ENCODE measurements at places on chromosomes 2 and 18. TPM values are rescaled to one million over a fixed set of nuclear protein-coding genes. Genes with fewer than 3 reads are reported as not detected.
A peak's percentile ranks its signal among the peaks of the same experiment; 100 is the strongest.

DYSF gene
- total RNA-seq: 0.05 TPM

MERTK gene
- 1.0 TPM for total RNA-seq

SF3B6 gene
- 137 TPM for total RNA-seq

IL1RL1 gene
- 10.7 TPM for total RNA-seq

B4GALT6 gene
- total RNA-seq: 4.2 TPM

DNA sequence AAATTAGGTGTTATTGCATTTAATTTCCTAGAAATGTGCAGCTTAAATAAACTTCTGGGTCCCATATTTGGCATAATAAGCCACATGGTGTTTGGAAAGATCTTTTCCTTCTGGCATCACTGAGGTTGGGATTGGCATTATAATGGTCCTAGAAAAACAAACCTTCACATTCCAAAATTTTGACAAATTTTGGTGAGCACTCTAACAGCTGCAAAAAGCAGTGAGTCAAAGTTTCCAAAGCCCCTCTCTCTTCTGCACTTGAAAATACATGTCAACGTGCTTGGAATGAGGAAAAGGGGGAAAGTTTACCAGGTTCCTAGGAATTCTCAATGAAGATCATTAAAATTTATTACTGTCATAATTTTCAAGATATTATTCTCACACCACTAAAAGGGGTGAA lies 77.8 kb upstream of the STK17B start:
- no peak for DNase-seq

GRCh38 chr2:78644854-78645253 lies 380.6 kb upstream of the REG3G start:
- no peak for DNase-seq

GRCh38 chr2:205772983-205773382 lies 90.7 kb downstream of the NRP2 start:
- no peak for DNase-seq

DNA sequence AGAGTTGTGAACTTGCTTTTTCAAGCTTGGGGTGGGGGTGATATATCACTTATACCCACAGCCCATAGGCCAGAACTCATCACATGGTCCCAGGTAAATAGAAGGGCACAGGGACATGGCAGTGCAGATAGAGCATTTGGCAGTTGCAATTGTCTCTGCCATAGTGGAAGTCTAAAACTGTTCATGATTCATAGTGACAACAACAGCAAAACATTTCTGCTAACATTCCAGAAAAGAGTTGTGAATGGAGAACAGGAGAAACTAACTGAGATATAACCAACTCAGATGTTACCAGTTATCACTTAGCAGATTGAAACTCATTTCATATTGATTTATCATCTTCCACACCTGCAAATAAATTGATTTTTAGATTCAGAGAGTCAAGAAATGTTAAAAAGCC lies 278.6 kb upstream of the KYNU start:
- DNase-seq: no peak

DNA sequence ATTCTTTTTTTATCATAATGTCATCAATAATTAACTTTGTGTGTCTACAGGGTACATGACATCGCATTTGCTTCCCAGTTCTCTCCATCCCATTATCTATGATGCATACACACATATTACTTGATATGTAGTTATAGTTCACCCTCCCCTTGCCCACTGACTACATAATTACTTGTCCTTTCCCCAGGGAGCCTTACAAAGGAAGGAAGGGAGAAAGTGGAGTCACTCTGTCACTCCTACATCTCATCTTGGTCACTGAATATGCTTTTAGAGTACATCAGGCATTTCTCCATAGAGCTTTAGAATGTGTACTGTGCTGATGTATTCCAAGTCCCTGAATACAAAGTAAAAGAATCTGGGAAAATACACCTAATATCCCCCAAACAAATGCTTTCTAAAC lies 6.0 kb upstream of the DTNA start:
- no peak for DNase-seq

DNA sequence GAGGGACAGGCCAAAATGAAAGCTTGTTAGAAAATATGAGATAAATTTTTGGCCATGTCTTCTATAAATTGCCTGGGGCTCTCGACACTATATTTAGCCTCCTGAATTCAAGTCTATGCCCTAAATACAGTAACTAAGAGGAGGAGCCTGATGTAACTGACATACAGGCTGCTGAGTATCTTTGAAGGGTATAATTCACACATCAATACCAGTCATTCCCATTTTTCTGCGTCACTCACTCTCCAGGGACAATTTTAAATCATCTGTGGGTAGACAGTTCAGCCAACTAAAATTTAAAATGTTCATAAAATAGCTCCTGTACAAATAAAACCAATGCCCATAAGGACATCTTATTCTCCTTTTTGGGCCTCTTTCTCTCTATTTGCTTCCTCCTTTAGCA lies 105.9 kb downstream of the AP1S3 start:
- DNase-seq: no peak

DNA sequence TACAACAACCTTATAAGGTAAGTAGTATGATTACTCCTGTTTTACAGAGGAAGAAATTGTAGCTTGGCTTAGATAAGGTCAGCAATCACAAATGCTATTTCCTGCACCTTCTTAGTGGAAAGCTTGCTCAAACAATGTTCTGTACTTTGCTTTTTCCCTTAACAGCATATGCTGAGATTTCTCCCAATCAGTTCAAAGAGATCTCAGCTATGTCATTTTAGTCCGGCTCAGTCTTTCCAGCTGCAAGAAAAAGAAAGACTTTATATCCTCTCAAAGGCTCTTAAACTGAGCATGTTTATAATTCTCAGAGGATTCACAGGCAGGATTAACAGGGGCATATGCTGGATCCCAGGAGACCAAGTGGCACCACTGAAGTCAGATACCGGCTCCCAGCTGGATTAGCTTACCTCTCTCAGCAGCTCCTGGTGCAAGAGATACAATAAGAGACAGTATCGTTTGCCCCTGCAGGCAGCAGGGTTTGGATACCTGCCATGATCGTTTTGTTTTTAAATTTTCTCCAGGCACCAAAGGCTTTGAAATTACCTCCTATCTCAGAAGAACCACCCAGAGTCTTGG lies 29.5 kb downstream of the KIAA2012 start:
- no peak for DNase-seq

DNA sequence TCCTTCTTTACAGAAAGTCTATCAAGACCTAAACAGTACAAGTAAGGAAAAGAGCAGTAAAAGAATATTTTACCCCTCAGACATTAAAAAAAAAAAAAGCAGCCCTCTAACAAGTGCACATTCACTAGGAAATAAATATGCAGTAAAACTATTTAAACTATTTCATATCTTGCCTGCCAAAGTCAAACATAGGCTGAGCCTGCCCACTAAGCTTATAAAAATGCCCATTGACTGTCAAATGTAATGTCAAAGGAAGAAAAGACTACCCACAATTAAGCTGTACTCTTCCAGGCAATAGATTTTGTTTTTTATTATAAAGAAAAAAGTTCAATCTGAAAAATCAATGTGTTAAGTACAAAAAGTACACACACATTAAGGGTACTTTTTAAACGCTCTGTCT lies 11.8 kb downstream of the ALS2 start:
- DNase-seq: no peak

DNA sequence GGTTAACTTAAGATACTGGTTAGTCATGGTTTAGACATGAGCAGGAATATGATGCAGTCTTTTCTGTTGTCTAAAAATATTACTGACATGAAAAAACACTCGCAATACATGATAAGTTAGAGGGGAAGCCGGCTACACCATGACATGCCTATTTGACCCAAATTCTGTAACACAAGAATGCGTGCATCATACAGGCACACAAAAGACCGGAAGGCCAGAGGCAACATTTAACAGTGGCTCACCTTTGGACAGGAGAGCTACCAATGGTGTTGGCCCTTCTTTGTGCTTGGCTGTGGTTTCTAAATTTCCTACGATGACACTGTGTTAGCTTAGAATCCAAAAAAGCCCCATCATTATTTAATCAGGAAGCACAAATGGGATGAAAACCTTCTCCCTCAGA lies 4.1 kb downstream of the PARD6G start:
- no peak for DNase-seq

DNA sequence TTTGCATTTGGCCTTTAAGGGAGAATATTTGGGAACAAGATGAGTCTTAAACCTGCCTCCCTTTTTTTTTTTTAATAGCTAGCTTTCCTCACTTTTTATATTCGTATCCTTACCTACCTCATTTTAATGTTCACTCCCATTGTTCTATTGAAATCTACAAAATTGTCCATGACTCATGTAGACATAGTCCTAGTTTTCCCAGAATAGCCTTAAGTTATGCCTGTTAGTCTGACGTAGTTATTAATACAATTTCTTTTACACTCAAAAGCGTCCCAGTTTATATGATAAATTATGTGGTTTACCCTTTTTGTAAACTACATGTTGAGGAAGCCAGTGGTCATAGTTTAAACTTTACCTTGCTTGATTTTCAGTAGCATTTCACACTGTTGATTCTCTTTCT lies 73.4 kb downstream of the UBR3 start:
- no peak for DNase-seq

DNA sequence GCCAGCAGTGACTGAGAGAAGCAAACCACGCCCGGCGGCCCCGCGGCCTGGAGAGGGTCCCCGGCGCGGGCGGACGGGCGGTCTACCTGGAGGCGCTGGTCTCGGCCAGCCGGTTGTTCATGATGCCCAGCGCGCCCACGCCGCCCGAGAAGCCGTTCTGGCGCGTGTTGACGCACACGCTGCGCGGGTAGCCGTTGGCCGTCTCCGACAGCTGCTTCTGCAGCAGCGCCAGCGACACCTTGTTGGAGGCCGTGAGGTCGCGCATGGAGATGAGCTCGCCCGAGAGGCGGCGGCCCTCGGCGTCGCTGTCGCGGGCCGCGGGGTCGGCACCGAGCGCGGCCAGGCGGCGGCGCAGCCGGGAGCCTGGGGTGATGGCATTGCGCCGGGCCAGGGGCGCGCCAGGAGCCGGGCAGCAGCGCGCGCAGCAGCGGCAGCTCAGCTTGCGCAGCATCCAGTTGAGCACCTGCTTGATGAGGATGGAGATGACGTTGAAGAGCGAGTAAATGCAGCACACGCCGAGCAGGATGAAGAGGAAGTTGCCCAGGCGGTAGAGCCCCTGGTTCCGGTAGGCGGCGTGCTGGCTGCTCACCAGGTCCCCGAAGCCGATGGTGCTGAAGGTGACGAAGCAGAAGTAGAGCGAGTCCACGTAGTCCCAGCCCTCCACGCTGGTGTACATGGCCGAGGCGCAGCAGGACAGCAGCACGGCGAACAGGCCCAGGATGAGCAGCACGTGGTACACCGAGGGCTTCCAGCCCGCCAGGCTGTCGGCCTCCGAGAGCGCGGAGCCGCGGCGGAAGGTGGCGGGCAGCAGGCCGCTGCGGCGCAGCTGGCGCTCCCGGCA lies 118.1 kb downstream of the MSH2 start:
- DNase-seq: peak; percentile 74

GRCh38 chr18:48408111-48408726 lies 964 bp downstream of the ZBTB7C start:
- no peak for DNase-seq

- no peak for DNase-seq
Measured at GRCh38 chr2:38793511-38793910, 15.5 kb downstream of the GEMIN6 start.

- DNase-seq: no peak
Measured at GRCh38 chr2:96325041-96325883, at the start of gene ITPRIPL1. Gene ITPRIPL1 (plus strand): TSS chr2:96325317. CDS start chr2:96325840, 523 bp downstream.

DNA sequence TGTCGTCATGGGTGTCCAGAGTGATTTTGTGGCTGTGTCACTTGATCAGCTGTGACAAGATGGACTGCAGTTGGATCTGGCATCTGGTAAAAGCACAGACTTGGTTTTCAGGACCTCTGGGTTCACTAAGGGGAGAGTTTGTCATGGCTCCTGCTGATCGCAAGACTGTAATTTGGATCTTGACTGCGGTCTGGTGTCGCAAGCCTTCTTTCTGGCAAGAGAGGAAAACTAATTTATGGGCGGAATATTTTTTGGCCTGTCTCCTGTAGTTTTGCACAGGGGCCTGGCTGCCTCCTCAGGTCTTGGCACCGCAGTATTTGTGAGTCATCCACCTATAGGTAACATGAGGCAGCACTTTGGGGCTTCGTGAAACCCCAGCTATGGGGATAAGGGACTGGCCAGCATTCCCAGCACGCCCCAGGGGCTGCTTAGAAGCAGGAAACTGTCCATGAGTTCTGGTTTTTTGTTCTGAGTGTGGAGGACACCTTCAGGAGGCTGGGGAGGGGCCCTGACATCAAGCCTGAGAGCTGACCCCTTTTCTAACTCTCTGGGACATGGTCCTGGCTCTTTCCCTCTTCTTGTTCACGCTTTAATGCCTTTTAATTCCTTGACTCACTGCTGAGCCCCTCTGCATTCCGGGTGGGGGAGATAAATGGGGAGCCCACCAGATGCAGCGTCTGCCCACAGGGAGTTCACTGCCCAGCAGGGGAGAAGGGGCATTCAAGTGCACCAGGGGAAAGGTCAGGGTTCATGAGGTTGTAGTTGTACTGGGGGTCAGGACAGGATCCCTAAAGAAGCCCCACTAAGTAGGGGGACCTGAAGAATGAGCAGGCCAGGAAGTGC lies 12.2 kb downstream of the SH3BP4 start:
- DNase-seq: no peak

DNA sequence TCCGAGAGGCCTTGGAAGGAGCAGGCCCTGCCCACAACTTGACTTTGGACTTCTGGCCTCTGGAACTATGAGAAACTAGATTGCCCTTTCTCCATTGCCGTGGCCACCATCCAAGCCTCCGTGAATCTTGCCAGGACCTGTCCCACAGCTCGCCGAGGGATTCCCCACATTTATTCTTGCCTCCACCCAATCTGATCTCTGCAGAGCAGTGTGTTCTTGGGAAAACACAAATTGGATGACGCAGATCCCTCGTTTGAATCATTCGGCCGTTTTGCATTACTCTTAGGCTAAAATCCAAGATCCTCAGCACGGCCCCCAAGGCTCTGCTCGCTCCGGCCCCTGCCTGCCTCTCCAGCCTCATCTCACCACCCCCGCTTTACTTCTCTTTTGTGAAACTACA lies 364.2 kb downstream of the ZNF516 start:
- DNase-seq: no peak

GRCh38 chr2:696463-696862 lies 19.3 kb upstream of the TMEM18 start:
- no peak for DNase-seq

DNA sequence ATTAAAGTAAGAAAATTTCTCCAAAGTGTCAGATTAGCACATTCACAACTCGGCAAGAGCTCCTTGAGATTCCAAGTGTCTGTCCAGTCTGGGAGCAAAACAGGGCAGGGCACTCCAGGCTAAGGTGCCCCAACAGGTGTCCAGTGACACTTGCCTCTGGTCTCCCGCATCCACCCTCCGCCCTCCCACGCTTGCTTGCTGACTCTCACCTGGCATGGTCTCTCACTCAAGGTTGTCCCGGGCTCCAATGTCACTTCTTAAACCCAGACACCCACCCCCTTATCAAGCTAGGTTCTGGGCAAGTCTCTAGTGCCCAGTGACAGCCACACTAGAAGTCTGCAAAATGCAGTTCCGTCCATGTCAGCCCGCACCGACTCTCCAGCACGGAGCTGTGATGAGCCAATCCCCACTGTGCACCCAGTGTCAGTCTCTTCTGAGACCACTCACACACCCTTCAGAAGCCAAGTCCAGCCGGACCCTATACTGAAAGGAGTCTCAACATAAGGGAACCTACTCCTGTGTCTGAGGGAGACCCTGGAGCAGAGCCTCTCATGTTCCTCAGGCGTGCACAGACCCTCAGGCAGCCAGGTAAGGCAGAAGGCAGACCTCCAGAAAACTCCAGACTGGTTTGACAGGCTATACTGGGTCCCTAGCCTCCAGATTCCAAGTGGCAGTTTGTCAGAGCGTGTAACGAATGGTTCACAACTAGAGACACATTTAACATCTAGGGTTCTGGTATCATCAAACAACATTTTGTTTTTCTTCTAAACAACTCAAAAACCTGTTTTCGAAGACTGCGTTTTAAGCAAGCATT lies 45.6 kb downstream of the HDLBP start:
- DNase-seq: no peak
